ENCODE measurements at places on chromosomes 7 and 10.
A peak's percentile ranks its signal among the peaks of the same experiment; 100 is the strongest.

- H3K27me3 ChIP-seq = no peaks in the 10 kb centered on the region
- H3K36me3 ChIP-seq = no peaks in the 10 kb centered on the region
- H3K4me3 ChIP-seq = no peak overlapping the region
- peaks cover 30% of the 10 kb centered on the region for H3K4me1 ChIP-seq
- DNase-seq = peak; percentile 45
Observed at GRCh38 chr10:74917481-74918077, 91.2 kb downstream of the KAT6B start.

GRCh38 chr10:15035385-15036301 is 8.1 kb upstream of the OLAH start:
- DNase-seq = peak; percentile 86
- peaks cover 20% of the 10 kb centered on the region for H3K4me1 ChIP-seq
- no peaks in the 10 kb centered on the region for H3K27me3 ChIP-seq
- H3K4me3 ChIP-seq = no peak overlapping the region
- no peaks in the 10 kb centered on the region for H3K36me3 ChIP-seq

- no peak for DNase-seq
- H3K4me1 ChIP-seq = peaks cover 8% of the 10 kb centered on the region
- H3K27ac ChIP-seq = no peak overlapping the region
- no peak overlapping the region for H3K4me3 ChIP-seq
- H3K27me3 ChIP-seq = no peaks in the 10 kb centered on the region
Observed at GRCh38 chr10:74231375-74231774, 80.4 kb downstream of the ADK start.

DNA sequence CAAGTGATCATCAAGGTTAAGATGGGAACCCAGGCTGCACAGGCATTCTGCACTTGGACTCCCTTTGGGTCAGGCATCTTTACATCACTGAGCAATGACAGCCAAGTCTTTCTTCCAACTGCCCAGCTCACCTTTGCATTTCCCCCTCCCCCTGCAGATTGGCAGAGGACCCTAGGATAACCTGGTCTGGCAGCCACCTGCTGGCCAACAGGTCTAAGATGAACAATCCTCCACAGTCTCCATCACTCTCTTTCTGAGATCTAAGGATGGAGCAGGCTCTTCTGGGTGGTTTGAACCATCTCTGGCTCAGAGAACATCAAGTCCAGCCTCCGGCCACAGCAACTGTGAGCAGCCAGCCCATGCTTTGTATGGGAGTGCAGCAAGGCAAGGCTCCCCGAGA is 75.8 kb downstream of the RAB11FIP2 start:
- H3K27ac ChIP-seq = no peak overlapping the region
- H3K4me1 ChIP-seq = no peaks in the 10 kb centered on the region
- no peaks in the 10 kb centered on the region for H3K36me3 ChIP-seq

All from SJSA1 (cell line).